ENCODE measurements at places on chromosomes 7 and 10.
A peak's percentile ranks its signal among the peaks of the same experiment; 100 is the strongest.

DNA sequence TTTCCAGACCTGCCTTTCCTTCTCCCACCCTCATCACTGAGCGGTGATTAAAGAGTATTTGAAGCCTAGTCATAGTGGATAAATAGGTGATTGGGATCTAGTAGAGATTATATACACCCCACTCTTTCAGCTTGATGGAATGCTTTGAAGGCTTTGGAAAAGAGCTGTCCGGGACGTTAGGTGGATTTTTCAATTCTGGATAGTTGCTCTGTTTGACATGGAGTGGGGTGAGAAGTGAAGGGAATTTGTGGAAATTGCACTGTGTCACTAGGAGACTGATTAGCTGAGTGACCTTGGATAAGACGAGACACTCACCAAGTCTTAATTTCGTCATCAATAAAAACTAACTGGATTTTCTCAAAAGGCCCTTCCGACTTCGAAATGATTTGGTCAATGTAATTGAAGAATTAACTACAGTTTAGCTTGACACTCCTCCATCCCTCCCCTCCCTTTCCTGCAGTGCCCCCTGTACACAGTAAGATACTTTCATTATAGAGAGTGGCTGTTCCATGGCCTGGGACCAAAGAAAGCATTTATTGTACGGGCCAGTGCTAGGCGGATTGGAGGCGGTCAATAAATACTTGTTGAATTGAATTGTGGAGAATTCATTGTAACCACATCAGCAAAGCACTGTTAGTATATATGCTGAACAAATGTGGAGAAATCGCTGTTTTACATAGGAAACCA is 962 bp downstream of the ZKSCAN1 start:
- no peak for DNase-seq

GRCh38 chr10:46552526-46553237 is 3.8 kb downstream of the GPRIN2 start:
- DNase-seq, result no peak

- no peak for DNase-seq
Measured at GRCh38 chr10:101217044-101217425, 12.2 kb downstream of the LBX1 start.

DNA sequence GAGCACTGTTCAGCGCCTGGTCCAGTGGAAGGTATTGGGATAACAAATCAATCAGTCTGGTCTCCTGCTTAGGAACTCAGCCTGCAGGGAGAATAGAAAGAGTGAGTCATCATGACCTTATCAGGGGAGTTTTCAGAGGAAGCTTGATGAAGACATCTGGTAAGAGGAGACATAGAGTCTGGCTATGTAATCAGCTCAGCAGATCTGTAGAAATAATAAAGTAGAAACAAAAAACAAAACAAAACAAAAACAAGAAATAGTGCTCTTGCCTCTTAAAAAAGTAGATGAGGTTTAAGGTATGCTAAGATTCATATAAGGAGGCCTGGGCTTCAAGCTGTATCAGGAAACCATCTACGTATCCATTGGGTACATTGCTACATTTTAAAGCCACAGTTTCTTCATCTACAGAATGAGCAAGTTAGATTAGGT is 14.4 kb downstream of the TAS2R41 start:
- no peak for DNase-seq

DNA sequence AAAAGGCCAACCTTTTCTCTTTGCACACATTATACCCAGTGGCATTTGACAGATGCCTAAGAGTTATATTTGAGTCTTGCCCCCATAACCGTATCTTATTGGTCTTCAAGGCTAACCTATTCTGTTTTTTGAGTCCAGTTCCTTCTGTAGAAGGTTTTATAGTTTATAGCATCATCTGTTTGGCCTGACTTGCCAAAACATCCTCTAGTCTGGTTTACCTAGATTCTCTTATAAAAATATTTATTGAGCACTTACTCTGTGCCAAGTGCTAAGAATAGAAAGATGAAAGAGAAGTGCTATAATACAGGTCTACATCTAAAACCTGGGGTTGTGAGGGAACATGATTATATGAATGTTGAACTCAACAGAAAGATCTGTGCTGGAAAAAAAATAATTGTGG is 55.9 kb upstream of the PIP4K2A start:
- no peak for DNase-seq

DNA sequence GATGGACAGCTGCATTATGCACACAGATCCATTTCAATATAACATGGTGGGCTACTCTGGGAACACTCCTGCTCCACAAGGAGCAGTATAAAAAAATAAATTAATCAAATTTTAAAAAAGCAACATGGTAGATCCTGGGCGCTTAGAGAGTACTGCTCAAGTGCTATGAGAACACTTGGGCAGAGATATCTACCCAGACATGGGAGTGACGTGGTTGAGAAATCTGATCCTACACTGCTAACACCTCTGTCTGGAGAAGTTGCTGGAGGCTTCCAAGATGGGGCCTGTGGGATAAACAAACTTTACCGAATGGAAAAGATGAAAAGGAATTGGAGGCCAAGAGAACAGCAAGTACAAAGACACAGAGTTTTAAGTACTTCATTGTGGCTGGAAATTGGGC is 9.0 kb downstream of the NSMCE4A start:
- no peak for DNase-seq

DNA sequence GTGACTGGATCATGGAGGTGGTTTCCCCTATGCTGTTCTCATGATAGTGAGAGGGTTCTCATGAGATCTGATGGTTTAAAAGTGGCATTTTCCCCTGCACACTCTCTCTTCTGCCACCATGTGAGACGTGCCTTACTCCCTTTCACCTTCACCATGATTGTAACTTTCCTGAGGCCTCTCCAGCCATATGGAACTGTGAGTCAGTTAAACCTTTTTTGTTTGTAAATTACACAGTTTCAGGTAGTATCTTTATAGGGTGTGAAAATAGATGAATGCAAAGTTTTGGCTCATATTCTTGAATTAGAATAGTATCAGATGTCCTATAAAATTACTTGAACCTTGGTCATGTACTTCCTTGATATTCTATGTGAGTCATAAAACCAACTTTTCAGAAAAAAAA is 252.1 kb upstream of the TMEM229A start:
- no peak for DNase-seq

- DNase-seq, result no peak
Measured at GRCh38 chr10:64275774-64276173, 754.6 kb downstream of the REEP3 start.

GRCh38 chr7:65972976-65973375 is 9.0 kb downstream of the GUSB start:
- DNase-seq, result no peak

GRCh38 chr7:2978408-2978807 is 65.3 kb downstream of the CARD11 start:
- DNase-seq, result no peak

DNA sequence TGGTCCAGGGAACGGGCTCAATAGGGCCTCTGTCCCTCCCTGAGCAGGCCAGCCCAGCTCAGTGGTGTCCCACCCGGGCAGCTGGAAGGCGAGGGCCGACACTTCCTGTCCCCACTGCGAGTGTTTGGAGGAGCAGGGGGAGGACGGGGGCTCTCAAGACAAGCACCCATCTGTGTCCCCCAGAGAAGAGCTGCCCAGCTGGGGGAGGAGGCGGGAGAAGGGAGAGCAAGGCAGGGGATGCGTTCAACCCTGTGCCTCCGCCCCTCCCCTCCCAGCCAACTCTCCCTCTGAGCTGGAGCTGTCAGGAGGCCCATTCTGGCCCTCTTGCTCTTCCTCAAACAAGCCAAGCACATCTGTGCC is 35.7 kb downstream of the ZCCHC24 start:
- DNase-seq, result peak; percentile 77

GRCh38 chr7:1508277-1508758 is 4.1 kb upstream of the INTS1 start:
- no peak for DNase-seq

DNA sequence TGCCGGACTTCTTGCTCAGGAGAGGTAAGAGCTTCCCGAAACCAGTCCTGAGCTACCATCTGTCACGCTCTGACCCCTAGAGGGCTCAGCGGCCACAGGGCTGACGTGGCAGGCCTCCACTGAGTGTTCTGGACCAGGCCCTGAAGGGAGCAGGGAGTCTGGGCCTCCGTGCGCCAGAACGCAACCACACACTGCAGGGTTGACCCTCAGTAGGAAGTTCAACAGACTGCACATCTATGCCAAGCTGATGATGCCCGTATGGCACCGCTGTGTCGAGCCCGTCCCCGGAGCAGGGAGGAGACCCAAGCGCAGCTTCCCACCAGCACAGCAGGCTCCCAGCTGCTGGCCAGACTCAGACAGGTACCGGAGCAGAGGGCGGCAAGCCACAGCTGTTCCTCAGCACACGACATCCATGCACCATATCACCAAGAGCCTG is 39.2 kb downstream of the CAMK2B start:
- DNase-seq, result no peak

DNA sequence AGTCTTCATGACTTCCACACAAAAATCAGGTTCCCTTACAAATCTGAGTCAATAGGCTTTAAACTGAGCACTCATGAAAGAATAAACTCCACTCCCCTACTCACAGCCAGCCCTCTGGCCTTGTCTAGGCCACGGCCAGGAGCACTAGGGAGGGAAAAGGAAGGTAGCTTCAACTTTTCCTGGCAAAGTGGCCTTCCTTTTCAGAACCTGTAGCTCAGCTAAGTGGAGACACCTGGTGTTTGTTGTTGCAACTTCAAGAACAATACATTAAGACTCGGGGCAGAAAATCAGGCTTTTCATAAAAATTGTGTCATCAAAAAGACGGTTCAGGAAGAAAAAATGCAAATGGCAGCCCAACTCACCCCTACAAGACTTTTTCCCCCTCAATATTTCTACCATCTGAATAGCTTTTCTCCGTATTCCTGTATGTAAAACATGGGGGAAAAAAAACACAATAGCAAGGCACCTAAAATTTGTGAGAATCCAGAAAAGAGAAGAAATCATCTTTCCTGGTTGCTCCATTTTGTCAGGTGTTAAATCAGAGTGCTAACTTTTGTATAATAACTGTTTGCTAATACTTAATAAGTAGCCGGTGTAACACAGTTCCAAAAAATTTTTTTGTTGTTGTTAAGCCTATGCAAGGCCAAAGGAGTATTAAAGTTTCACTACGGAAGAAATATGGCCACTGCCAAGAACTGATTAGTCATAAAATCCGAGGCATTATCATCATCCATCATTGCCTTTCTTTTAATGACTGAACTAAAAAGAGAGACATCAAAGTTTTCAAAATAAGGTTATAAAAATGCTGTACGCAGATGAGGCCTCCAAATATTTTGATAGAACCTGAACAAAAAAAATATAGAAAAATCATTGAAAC is 66.2 kb upstream of the ARID5B start:
- no peak for DNase-seq

DNA sequence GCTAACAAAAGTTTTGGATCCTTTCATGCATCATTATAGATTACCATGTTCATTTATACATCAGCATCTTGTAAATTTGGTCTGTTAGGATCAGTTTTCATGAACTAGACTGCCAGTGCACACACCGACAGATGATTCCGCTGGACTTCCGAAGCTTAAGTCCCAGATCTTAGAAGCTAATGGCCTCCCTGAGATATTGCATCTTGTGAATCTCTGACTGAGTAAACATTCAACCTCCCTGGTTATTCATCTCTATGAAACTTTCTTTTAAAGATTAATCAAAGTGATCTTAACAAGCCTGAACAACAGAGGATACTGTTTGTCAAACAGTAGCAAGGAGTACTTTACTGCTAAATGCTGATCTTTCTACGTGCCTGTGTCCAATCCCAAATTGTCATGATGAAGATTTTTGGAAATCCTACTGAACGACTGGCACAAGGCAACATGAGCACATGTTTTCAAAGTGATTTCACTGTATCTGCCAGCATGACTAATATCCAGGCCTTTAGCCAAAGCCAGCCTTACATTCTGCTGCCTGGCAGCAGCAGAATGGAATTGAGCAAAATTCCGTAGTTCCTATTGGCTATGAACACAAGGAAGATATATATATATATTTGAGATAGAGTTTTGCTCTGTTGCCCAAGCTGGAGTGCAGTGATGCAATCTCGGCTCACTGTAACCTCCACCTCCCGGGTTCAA is 91.3 kb upstream of the ANK3 start:
- DNase-seq, result peak; percentile 20

DNA sequence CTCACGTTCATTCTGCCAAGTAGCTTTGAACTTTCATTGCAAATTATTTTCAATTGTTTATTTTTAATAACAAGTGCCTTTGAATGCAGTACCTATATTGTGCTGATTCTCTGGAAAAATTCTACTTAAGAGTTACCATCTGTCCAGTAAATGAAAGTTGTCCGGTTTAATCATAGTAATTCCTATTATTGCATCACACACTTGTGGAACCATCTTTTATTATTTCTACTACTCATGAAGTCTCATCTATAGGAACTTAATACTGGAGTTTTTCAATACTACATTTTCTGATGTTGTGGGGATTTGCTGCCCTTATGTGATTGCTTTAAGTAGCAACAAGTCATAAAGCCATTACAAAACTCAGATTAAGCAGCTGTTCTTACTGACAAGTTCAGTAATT is 16.5 kb upstream of the SKAP2 start:
- no peak for DNase-seq

- no peak for DNase-seq
Measured at GRCh38 chr10:46025406-46025805, 5.0 kb downstream of the NCOA4 start.

DNA sequence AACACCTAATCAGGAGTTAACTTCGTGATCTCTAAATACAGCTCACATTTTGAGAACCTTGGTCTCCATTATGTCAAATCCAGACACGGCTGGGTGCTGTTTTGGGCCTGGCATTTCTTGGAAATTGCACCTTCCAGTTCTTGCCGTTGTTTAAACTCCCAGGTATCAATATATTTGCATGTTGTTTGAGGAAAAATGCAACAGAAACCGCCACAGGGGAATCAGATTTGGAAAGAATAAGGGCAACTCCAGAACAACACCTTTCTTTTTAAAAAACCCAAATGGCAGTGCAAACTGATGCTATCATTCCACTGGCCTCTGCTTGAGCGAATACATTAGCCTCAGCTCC is 162.0 kb downstream of the FGFR2 start:
- no peak for DNase-seq

DNA sequence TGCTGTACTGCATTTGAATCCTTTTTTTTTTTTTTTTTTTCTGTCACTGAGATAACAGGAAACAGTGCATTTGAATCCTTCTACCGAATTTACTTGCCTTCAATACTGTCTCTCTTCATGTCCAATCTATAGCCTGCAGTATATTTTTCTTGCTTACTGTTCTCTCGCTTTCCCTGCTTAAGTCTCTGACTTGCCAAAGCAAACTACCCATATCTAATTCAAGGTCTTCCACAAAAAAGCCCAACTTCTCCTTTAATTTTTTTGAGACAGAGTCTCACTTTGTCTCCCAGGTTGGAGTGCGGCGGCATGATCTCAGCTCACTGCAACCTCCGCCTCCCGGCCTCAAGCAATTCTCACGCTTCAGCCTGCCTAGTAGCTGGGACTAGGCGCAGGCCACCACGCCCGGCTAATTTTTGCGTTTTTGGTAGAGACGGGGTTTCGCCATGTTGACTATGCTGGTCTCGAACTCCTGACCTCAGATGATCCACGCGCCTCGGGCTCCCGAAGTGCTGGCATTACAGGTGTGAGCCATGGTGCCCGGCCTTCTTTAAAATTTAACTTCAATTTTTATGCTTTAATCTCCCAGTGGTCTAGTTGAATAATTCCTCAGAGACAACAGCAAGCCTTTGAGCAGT is 882 bp downstream of the PDCD11 start:
- no peak for DNase-seq
